ENCODE measurements at places on chromosomes 3 and 15.

DNA sequence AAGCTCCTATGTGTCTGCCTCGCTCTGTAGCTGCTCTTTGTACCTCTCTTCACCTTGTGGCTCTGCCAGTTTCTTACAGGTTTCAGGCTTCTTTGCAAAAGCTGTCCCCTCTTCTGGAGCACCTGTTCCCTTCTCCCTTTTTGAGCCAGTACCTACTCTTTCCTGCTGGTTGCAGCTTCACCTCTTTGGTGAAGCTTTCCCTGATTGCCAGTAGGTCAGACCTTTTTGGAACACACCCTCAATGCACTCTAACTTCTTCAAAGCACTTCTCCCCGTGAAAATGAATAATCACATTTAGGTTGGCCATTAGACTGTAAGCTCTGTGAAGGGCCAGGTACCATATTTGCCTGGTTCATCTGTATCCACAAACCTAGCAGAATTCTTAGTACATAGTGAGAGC, 60.3 kb downstream of the BHLHE40 start:
- DNase-seq = no peak

DNA sequence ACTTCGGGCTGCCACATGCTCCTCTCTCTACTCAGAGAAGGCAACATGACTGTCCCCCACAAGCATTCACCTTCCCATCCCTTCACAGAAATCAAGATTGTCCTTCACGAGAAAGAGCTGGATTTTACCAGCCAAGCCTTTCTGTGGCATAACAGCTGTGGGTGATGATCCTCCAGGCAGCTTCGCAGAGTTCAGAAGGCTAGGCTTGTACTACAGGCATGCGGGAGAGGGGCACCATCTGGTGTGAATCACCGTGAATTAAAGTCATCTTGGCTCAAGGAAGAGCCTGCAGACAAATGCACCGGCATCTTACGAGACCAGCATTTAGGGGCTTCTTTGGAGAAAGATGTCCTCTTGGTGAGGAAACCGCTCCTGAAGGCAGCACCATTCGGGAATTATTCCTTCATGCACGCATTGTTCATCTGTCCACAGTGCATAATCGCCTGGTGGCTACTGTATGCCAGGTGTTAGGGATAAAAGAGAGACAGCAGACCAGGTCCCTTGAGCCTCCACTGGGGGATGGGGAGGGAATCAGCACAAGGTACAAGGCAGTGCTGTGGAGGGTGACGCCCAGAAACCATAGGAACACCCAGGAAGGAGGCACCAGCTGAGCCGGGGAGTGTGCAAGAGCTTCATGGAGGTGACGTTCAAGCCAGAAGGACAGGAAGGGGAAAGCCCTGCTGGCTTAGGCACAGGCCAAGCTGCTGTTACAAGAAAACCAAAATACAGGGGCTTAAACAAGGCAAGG, 108.6 kb downstream of the TMEM266 start:
- DNase-seq = no peak

GRCh38 chr3:99919694-99920093, 102.0 kb downstream of the CMSS1 start:
- DNase-seq = no peak

GRCh38 chr3:174439331-174440252, 419.5 kb upstream of the NAALADL2 start:
- no peak for DNase-seq

DNA sequence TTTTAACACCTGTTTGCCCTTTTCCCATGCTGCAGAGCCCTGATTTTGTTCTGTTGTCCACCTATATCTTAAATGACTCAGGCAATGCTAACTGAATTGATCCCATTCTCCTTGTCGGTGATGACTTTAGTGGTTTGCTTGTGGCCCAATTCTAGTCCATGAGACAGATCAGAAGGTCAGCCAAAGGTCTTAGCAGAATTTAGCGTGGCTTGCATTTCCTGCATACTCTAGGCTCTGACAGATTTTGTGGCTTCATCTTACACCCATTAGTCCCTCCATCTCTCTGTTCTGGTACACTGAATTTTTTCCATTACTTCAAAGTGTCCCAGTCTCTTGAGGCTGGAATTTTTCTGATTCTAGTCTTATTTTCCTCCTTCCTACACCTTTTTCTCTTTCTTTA, 161.9 kb downstream of the STAC start:
- DNase-seq = no peak

DNA sequence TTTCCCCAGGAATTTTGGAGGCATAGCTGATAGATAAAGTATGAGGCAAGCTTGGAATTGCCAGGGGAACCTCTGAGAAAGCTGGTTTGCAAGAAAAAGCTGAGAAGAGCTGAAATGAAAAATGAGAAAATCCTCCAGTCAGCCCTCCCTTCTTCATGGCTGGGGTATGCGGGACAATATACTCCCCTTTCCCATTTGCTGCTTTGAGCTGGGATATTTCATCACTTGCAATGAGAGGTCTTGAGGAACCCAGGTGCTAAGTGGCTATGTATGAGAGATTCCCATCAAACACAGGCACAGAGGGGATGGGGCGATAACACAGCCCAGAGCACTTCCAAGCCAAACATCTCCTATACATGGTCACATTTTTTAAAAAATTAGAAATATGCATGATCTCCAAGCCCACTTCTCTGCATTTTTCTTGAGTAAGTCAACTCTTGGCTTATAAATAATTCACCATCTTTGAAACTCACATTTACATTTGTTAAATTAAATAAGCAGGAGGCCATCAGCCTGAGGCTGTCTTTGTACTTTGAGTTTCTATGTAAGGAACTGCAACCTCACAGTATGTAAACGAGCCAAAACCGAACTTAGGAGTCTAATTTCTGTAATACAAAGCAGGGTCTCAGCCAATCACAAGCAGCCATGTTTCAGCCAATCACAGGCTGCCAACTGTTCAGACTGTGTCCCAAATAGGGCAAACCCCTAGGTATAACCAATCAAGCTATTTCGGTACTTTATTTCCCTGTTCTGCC, 983.6 kb upstream of the NR2F2 start:
- no peak for DNase-seq

- DNase-seq = peak; percentile 1
Observed at GRCh38 chr15:89472785-89473256, 23.6 kb downstream of the RHCG start.

- no peak for DNase-seq
Observed at GRCh38 chr3:110414855-110415254, 656.8 kb upstream of the NECTIN3 start.

- no peak for DNase-seq
Observed at GRCh38 chr15:39890621-39891020, 29.4 kb downstream of the GPR176 start.

GRCh38 chr3:32113981-32114545, 7.6 kb downstream of the GPD1L start:
- no peak for DNase-seq

DNA sequence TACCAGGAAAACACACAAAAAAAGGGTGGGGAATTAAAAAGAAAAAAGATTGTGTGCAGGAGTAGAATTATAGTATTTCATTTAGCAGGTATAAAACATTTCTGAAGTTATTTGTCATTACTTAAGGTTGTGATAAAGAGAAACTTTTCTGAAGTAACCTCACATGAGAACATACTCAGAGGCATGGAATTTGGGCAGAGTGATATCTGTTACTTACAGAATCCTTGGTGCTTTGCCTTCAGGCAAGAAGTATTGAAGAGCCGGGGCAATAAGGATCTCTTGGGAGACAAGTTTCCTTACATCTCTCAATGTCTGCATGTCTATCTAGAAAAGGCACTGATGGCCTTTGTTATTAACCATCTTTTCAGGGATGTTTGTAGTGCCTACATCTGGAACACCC, 179.7 kb upstream of the ROBO1 start:
- no peak for DNase-seq

GRCh38 chr3:150000641-150001040, 29.9 kb upstream of the PFN2 start:
- no peak for DNase-seq

- DNase-seq = no peak
Observed at GRCh38 chr3:150299201-150299600, 108.9 kb upstream of the TSC22D2 start.

GRCh38 chr3:118011910-118012309, 1022.7 kb downstream of the IGSF11 start:
- no peak for DNase-seq

GRCh38 chr3:40292637-40293349, 16.7 kb upstream of the EIF1B start:
- DNase-seq = no peak

DNA sequence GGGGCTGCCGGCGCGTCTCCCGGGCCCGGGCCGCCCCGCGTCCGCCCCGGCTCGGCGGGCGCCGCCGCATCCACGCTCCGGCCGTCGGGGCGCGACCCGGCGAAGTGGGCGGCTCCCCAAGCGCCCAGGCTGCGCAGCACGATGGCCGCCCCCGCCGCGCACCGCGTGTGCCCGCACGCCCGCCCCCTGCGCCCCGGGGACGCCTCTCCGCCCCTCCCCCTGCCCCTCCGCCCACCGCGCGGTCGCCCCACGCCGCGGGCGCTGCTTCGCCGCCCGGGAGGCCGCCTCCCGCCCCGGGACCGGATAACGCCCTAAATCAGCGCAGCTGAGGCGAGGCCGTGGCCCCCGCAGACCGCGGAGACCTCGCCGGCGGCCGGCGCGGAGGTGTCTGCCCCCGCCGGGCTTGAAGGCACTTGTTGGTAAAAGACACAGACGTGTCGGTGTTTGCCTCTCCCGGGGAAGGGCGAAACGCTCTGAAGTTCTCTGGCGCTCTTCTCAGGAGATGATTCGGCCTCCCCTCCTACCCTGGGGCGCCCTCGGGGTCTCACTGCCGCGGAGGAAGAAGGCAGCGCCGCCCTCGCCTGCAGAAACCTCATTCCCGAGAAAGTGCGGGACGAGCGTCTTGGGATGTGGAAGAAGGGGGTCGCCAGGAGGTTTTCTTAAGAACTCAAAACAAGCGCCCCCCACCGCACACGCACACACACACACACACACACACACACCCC, at the start of gene BNC1:
Gene BNC1, minus strand, starts transcription at position 106 of the 725 bp plus-strand sequence. Its CDS starts 36 bp downstream, at position 70.
- DNase-seq = no peak

GRCh38 chr15:38994310-38994709, 429.7 kb upstream of the RASGRP1 start:
- DNase-seq = no peak

DNA sequence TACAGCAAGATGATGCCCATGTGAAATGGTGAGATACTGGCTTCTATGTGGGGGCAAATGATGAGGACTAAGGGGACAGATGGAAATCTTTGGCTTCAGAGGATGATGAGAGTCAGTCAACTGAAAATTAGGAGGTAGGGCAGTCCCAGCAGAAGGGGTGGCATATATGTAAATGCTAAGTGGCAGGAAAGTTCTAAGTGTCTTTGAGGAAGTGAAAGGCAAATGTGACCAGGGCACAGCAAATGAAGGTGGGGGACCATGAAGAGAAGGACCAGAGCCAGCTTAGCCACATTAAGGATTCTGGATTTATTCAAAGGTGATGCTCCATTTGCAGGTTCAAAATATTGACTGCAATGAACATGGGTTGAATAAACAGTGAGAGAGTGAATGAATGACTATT, 29.2 kb upstream of the LIMD1 start:
- DNase-seq = no peak

- no peak for DNase-seq
Observed at GRCh38 chr3:43732747-43733425, 42.1 kb downstream of the ABHD5 start.

DNA sequence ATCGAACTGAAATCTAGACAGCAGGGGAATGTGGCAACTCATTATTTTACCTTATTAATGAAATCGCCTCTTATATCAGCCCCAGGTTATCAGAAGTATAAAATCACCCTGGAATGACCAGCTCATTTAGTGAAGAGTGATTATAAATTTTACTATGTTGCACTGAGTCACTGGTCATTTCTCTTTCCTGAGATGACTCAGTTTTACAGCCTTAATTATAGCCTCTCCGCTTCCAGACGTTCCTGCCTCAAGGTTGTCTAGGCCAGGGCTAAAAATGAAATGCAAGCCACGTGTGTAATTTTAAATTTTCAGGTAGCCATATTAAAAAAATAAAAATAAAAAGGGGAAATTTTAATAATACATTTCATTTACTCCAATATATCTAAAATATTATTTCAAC, 33.3 kb downstream of the DET1 start:
- no peak for DNase-seq

DNA sequence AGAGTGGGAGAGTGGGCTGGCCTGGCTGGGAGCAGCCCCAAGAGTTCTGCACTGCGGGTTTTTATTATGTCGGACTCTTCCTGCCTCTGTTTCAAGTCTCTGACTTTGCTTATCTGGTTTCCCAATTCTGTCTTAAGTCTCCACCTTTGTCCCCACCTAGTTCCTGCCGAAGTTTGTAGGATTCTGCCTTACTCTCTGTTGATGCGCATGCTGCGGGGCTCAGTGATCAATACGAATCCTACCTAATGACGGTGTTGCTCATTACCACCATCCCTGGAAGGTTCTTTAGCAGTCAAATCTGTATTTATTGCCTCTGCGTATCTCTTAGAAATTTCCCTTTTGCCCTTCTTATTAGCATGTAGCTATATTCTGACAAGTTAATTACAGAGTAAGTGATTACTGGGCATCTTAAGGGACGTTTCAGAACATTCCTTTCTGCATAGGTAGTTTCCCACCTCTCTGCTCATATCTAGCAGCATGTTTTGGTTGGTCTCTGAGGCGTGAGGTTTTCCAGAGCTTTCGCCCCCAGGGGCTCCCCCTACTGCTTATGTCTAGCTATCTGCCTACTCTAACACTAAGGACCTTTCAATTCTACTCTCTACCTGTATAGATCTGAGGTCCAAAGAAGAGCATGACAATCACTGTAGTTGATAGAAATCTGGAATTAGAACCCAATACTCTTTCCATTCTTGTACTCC, 236.0 kb upstream of the EIF1B start:
- DNase-seq = no peak

DNA sequence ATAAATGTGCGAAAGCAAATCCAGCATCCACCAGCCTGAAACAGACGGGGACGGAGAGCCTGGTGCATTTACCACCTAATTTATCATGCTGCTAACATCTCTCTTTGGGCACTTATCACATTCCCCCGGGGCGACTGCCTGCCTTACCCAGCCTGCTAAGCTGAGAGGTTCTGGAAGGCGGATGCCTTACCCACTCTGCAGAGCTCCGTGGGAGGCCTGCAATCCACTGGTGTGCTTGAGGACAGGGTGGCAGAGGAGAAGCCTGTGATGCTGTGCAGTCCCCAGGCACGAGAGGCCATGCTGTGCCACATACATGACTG, 25.5 kb downstream of the MGLL start:
- DNase-seq = no peak

GRCh38 chr3:137946356-137946973, 63.5 kb upstream of the CLDN18 start:
- DNase-seq = peak; percentile 48

DNA sequence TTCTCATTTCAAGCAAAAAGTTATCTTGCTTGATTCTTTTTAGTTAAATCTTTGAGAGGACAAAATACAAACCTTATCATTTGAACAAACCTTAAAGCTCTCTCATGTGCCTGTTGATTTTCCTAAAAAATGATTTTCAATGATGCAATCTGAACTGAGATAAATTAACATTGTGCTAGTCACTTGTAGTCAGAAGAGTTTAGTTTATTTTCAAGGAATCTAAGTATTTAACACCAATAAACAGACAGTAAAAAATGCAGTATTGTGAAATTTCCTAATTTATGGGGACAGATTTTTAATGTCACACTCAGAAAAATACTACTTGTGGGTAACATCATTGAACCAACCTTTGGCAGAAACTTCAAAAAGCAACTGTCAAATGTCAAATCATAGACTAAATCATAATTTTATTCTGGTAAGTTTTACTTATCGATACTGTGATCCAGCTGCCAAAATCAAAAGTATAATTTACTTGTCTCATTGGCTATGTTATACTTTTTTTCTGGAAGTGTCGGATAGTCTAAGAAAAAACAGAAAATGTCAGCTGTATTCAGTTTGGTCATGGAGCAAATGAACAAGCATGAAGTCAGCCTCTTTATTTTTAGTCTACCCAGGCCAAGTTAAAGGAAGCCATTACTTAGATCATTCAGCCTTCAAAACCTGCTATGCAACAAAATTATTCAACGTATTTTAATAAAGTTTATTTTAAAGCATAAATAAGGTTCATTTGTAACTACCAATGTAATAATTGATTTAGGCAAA, 52.4 kb upstream of the FNDC3B start:
- no peak for DNase-seq
